ENCODE measurements at places on chromosomes 12 and 14.

DNA sequence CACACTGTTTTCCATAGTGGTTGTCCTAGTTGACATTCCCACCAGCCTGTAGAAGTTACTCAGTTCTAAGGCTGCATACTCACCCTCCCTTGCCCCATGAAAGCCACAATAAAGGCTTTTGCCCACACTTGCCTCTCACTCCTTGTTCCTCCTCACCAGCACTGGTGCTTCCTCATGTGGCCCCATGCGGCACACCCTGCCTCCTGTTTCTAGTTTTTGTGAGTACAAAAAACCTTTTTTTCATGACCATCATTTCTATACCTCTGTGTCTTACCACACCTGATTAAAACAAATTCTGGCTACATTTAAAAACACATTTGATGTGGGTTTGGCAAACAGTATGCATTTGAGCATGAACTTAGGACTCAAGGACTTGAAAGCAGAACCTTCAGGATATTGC lies 40.7 kb upstream of the RIN3 start:
- DNase-seq: no peak

GRCh38 chr12:76878099-76878898 lies 520 bp downstream of the CSRP2 start:
- DNase-seq: no peak

DNA sequence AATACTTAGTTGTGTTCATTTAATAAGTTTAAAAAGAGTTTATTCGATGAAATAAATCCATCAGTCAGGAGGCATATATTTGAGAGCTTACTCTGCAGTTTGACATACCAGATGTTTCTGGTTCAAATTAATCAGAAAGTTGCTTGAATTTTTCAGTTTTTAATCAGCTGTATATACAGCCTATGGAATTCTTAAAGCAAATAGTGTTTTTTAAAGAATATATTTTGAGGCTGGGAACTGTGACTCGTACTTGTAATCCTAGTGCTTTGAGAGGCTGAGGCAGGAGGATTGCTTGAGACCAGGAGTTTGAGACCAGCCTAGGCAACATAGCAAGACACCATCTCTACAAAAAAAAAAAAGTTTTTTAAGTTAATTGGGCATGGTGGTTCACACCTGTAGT lies 112.1 kb downstream of the MON2 start:
- no peak for DNase-seq

GRCh38 chr12:113702836-113703235 lies 231.2 kb upstream of the LHX5 start:
- no peak for DNase-seq

DNA sequence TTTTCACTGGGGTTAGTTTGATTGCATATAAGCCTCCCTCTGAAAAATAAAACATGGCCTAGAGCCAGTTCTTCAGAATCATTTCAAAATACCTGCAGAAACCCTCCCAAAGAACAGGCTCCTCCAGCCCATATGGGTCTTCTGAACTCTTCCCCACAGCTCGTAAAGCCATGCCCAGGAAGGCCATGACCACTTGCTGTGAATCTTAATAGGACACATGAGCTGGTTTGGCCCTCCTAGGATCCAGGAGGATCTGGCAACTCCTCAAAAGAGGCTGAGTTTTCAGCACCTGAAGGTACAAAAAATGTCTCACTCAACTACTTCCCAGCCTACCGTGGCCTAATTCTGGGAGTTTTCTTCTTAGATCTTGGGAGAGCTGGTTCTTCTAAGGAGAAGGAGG lies 2.4 kb downstream of the MYBPC1 start:
- no peak for DNase-seq

GRCh38 chr12:2645460-2645859 lies 149.3 kb upstream of the FKBP4 start:
- no peak for DNase-seq

GRCh38 chr12:1525858-1526257 lies 68.5 kb downstream of the FBXL14 start:
- DNase-seq: no peak

DNA sequence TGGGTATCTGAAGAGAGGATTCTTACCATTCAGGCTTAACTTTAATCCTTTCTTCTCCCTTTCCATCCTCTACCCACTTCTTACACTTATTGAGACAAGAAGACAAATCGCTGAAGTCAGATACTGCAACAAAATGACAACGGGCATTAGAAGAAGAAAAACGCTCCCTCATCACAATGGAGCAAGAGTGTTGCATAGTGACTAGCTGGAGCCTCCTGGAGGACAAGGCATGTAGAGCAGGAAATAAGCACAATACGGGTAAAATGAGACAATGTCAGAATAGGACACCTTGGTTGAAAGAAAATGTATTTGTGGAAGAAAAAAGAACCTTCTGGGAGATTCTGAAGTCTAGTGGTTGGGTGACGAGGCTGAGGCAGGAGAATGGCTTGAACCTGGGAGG lies 501.0 kb downstream of the RERGL start:
- DNase-seq: peak; percentile 32

- DNase-seq: no peak
These were observed 11.2 kb downstream of the CD9 start for GRCh38 chr12:6211421-6211869.

DNA sequence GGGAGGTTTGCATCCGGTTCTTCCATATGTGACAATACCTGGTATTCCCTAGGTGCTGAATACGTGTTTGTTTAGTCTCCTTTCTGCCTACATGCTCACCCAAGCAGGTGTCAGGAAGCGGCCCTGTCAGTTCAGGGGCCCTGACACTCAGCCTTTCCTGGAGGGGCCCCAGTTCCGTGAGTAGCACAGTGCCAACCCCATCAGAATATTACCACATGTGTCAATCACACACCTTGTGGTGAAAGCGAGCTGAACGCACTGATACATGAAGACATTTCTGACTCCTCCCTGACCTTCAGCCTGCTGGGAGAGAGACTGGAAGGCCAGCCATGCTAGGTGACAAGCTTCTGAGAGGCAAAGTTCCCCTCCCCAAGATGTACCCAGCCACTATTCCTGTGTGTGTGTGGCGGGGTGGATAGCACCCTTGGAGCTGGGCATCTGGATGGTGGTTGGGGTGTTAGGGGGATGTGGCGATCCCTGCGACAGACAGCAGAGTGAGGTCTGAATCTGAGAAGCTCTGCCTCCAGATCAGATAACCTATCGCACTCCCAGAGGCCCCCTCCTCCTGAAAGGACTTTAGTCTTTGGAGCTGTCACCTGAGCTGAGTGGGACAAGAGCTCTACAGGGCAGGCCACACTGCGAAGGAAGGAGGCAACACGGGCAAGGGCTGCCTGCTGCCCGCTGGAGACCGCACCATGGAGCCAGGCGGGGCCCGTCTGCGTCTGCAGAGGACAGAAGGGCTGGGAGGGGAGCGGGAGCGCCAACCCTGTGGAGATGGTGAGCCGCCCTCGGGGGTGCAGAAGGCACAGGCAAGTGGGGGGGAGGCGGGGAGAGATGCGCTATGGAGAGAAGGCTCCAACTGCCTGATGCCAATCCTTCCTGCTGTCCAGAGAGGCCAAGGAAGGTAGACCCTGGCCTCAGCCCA lies at the start of gene SOAT2:
SOAT2 (plus strand) TSS at position 604 of the 925 bp plus-strand sequence; CDS start at position 696, 92 bp downstream.
- no peak for DNase-seq

DNA sequence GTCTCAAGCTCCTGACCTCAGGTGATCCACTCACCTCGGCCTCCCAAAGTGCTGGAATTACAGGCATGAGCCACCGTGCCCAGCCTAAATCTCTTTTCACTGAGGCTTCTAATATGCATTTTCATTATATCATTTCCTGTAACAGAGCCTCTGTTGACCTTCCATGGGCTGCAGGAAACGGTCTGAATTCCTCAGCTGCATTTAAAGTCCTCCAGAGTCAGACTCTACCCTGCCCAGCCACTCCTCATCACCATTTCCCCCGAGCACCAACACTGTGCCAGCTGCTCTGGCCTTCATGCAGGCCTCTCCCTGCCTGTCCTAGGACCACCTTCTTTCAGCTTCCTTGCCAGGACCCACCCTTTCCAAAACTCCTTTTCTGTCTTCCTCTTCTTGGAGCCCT lies 9.8 kb upstream of the NFKBIA start:
- DNase-seq: no peak

Data from AML-193 (cell line).